ENCODE measurements at places on chromosomes 2 and 18. TPM values are rescaled to one million over a fixed set of nuclear protein-coding genes. Genes with fewer than 3 reads are reported as not detected.

DNA sequence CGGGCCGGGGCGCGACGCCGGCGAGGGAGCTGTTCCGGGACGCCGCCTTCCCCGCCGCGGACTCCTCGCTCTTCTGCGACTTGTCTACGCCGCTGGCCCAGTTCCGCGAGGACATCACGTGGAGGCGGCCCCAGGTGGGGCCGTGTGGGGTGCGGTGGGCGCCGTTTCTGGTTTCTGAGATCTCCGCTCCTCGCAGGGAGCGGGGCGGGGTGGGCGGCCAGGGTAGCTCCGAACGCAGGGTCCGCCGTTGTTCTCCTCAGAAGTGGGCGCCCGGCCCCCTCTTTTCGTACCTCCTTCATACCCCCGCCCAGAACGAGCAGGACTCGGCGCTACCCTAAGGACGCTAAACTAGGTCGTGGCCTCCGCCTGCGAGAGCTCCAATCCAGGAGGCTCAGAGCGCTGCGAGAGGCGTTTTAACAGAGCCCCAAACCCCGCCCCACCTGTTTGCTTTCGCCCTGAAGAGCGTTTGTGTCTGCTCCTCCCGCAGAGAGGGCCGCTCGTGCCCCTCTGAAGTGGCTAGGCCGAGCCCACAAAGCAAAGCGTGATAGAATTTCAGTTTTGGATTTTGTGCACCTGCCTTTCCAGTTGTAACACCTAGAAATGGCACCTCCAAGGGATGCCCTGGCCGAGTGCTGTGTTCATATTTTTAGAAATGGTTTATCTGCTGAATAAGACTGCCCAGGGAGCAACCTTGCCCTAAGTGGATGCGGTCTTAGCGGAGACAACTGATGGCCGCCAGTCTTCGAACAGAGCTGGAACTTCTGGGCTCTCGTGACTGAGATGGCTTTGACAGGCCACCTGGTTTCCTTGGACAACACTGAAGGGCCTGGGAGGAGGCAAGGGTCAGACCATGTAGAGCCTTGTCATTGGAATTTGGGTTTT, 626 bp downstream of the CAPN10 start:
- DNase-seq, result peak; percentile 38

DNA sequence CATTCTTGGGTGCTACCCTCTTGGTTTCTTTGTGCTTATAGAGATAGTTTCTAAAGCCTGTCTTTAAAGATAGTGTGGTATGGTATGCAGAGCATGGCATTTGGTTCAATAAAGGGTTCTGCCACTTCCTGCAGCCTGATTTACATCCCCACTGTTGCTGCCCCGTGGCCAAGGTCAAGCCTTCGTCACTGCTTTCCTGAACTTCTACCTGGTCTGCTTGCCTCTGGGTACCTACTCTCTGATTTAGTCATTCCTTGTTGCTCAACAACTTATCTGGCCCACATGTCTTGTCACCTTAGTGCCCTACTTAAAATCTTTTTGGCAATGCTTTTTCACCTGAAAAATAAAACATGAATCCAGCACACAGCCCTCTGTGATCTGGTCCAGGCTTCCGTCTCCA, 352.9 kb downstream of the LPIN1 start:
- no peak for DNase-seq

- DNase-seq, result peak; percentile 21
Measured at GRCh38 chr2:64262816-64263215, 118.6 kb upstream of the PELI1 start.

DNA sequence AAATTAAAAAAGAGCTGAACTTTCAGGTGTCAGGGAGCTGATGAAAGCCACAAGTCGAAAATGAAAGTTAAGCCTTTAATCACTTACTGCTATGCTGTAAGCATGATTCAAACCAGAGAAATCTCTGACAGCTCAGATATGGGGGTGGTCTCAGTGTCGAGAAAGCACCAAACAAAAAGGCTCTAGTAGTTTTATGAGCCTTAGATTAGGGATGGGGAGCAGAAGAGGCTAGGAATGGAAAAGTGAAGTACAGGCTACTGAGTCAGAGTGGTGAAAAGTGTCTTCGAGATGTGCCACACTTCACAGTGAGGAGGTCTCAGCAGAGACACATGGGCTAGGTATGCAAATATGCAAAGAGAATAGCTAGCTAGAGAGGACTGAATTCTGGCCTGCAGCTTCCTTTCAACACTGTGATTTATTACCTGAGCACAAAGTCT, 482.2 kb downstream of the SPAG16 start:
- DNase-seq, result peak; percentile 0

GRCh38 chr2:64807417-64807816, 153.7 kb upstream of the SERTAD2 start:
- DNase-seq, result peak; percentile 98

DNA sequence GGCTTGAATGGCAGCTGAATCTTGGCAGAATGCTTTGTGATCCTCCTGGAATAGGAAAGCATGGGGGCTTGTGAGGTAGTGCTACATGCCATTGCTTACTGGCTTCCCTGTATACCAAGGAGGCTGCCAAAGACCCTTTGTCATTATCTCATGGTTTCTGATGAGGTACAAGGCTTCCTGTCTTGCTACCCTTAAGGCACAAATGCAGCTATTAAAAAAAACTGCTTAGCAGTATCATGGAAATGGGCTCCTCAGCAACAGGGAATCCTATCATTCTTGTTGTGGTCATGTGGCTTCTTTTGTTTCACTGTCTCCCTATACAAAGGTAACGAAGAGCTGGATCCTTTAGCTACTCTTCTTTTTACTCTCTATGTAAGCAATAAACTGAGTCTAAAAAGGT, 6.6 kb upstream of the KANSL1L start:
- DNase-seq, result no peak

DNA sequence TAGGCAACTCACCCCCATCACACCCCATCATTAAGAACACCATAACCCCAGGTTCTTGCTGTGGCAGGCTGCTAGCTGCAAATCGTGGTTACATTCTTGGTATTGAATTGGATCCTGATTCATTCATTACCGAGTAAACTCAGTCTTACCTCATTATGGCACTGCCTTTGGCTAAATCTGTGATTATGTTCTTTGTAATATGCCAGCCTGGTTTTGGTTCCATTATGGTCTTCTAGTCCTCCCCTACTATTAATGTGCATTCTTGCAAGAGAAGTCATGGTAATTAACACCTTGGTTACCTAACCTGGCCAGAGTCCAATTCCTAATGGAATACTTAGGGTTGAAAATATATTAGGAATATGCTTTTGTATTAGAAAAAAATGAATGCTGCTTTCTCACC, 258.9 kb upstream of the APCDD1 start:
- DNase-seq, result no peak

- no peak for DNase-seq
Measured at GRCh38 chr18:10040287-10041011, 126.6 kb downstream of the VAPA start.

GRCh38 chr2:37819186-37819585, 105.9 kb upstream of the RMDN2 start:
- no peak for DNase-seq

GRCh38 chr18:70377317-70377799, 88.5 kb downstream of the SOCS6 start:
- DNase-seq, result no peak

DNA sequence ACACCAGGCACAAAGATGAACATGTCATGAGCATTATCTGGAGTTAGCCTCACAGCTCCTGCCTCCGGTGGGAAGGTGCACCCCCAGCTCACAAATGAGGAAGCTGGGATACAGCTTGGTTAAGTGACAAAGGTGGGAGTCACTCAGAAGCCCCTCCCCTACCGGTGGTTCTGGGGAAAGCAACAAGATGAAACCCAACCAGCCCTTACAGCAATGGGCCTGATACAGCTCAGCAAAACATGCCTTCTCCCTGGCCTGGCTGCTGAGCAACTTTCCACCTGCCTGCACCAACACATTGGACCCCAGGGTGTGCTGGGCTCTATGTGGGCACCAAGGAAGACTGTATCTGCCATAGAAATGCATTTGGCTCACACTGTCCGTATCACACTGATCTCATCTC, 113.2 kb downstream of the GYPC start:
- no peak for DNase-seq

DNA sequence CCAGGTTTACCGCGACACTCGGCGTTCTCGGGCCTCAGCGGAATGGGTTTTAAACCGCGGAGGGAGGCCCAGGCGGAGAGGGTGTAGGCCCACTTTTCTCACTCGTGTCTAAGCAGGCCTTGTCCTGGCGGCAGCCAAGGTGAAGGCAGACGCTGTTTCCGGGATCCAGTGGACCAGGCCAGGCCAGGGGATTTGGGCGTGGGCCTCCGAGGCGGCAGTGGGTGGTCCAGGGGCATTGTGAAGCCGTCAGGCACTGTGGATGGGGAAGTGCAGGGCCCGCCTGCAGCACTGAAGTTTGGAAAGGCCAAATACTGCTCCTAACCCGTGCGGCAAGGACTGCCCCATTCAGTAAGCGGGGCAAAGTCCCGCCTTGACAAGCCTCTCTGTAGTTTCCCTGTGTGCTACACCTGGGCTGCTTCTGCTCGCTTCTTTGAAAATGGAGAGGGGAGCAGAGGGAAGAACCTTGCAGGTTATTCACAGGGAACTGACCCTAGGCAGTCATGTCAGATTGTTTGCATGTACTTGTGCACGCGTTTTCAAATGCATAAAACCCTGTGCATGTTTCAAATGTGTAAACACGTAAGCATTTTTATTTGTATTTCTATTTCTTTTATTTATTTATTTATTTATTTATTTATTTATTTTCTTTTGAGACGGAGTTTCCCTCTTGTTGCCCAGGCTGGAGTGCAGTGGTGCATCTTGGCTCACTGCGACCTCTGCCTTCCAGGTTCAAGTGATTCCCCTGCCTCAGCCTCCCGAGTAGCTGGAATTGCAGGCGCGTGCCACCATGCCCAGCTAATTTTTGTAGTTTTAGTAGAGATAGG, 7.5 kb upstream of the DLX2 start:
- DNase-seq, result no peak

DNA sequence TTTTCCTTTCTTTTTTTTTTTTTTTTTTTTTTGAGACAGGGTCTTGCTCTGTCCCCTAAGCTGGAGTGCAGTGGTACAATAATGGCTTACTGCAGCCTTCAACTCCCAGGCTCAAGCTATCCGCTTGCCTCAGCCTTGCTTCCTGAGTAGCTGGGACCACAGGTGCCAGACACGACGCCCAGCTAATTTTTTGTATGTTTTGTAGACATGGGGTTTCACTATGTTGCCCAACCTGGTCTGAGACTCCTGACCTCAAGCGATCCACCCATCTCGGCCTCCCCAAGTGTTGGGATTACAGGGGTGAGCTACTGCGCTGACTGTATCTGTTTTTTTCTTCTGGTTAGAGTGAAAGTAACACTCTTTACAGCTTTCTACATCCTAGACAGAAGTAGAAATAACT, 240.3 kb upstream of the FBXO11 start:
- no peak for DNase-seq

DNA sequence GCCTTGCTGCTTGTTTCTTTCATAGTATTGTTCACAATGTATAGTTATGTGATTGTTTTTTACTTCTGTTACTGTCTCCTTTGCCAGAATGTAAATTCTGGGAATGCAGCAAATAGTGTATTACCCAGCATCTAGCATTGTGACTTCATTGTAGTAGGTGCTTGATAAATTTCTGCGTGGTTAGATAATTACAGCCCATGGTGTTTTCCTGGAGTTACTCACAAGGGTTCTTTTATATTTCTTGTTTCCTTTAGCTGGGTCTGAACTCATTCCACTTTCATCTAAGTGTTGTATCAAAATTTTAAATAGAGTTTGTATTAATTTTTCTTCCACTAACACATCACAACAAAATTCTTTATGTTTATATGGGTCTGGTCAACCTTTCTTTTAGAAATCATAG, 132.6 kb downstream of the MAP4K4 start:
- DNase-seq, result no peak

DNA sequence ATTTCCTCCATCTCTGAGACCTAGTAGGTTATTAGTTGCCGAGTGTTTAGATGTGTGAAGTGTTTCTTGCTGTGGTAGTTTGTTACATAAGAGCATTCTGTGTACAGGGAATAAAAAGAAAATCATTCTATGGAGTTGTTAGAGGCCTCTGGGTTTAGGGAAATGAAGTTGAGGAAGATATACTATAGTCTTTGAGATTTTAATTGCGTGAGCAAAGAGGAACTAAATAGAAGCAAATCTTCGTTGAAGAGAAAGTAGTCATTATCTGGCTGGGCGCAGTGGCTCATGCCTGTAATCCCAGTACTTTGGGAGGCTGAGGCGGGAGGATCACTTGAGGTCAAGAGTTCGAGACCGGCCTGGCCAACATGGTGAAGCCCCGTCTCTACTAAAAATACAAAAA, 19.0 kb downstream of the USP39 start:
- DNase-seq, result no peak

DNA sequence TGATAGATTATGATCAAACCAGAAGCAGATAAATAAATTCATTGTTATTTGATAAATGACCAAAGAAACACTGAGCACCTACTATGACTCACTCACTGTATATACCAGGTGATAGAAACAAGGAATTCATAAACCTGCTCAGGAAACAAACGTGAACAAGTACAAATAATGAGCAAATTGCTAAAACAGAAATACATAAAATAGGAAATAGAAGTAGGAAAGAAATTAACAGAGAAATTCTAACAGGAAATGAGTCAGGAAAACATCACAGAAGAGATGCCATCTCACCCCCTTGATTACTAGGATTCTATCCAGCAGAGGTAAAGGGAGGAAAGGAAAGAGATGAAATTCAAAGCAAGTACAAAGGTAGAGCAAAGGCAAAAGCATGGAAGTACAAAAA, 31.3 kb downstream of the EXOC6B start:
- DNase-seq, result peak; percentile 40

DNA sequence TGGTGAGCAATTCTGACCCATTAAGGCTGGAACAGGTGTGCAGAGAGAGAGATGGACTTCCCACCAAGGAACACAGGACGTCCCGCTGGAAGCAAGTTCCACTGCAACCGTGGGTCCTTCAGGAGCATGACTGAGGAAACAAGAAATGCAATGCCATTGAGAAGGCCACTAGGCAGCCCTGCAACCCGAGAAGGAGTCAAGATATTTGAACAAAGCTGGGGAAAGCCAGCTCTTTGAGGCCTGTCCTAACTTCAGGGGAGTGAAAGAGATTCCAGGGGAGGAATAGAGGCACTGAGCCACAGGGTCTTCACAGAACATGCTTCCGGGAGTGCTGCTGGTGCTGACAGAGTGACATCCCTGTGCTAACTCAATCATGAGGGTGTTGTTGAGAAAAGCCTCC, 153.8 kb upstream of the ZNF236 start:
- no peak for DNase-seq

- no peak for DNase-seq
Measured at GRCh38 chr18:61823595-61823994, 69.2 kb downstream of the RNF152 start.

Gene PROKR1
- total RNA-seq, result not detected

Gene FSHR
- total RNA-seq, result not detected

Gene TEX44
- not detected for total RNA-seq

Gene IL1R2
- 0.50 TPM for total RNA-seq

Gene YWHAQ
- 326 TPM for total RNA-seq

Gene POU3F3
- total RNA-seq, result not detected

Gene ICOS
- not detected for total RNA-seq

Gene LAMA1
- total RNA-seq, result 104 TPM
